Activated CD4-positive, alpha-beta T cell treated with anti-CD3 and anti-CD28 coated beads for 36 hours (primary cell): ENCODE measurements at places on chromosomes 7 and 10.

- no peak for DNase-seq
- peaks cover 12% of the 10 kb centered on the region for H3K36me3 ChIP-seq
- H3K27me3 ChIP-seq: no peaks in the 10 kb centered on the region
- H3K27ac ChIP-seq: peak overlapping the region; percentile 89
- H3K4me3 ChIP-seq: peak overlapping the region; percentile 91
Observed at GRCh38 chr10:73494877-73495225, 973 bp downstream of the PPP3CB start.

DNA sequence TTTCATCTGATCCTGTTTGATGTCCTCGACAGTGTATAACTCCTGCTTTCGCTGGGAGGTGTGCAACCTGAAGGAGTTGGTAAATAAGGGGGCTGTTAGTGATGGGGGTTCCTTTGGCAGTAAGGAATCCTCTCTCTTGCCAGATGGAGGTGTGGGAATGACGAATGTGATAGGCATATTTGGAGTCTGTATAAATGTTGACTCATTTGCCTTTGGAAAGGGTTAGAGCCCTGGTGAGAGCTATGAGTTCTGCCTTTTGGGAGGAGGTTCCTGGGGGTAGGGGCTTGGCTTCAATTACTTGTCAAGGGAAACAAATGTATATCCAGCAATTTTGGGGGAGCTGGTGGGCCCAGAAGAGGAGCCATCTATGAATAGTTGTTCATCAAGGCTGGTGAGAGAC is 11.4 kb upstream of the CHST3 start:
- H3K4me3 ChIP-seq: no peak overlapping the region
- peaks cover 4% of the 10 kb centered on the region for H3K4me1 ChIP-seq
- no peak overlapping the region for H3K27ac ChIP-seq
- DNase-seq: no peak

DNA sequence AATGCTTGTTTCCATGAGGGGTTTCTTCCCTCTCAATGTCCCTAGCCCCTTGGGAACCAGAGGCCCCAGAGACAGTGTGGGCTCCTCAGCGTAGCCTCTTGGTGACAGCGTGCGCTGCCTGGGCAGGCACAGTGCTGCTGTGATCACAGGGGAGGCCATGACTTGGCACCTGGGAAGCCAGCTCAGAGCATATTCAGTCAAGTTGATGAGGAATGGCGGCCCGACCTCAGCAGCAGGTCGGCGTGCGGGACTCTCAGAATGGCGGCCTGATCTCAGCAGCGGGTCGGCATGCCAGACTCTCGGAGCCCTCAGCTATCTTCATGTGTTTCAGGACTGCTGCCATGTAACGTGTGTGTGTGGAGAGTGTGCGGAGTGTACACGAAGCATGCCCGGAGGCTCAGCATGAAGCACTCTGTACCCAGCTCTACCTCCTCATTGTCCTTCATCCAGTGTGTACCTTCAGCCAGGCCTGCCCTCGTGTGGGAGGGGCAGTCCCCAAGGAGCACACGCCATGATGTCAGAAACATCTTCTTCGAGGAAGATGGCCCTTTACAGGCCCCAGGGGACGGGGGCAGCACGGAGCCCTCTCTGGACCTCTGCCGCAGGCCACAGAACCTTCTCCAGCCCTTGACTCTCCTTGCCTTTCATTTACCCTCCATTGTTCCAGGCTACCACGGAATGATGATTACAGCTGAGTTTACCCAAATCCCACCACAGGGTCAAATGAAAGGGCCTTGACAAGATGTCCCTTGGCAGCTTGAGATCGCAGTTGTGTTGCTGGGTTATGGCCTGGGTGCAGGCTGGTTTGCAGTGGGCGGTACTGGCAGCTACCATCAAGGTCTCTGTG is 130.4 kb downstream of the SMURF1 start:
- peaks cover 66% of the 10 kb centered on the region for H3K36me3 ChIP-seq
- DNase-seq: no peak
- no peak overlapping the region for H3K4me3 ChIP-seq
- H3K27me3 ChIP-seq: no peaks in the 10 kb centered on the region
- H3K27ac ChIP-seq: no peak overlapping the region
- peaks cover 7% of the 10 kb centered on the region for H3K4me1 ChIP-seq

GRCh38 chr7:51021906-51022570 is 239.3 kb upstream of the GRB10 start:
- no peak for DNase-seq
- no peaks in the 10 kb centered on the region for H3K4me1 ChIP-seq
- no peaks in the 10 kb centered on the region for H3K36me3 ChIP-seq
- H3K27ac ChIP-seq: no peak overlapping the region

DNA sequence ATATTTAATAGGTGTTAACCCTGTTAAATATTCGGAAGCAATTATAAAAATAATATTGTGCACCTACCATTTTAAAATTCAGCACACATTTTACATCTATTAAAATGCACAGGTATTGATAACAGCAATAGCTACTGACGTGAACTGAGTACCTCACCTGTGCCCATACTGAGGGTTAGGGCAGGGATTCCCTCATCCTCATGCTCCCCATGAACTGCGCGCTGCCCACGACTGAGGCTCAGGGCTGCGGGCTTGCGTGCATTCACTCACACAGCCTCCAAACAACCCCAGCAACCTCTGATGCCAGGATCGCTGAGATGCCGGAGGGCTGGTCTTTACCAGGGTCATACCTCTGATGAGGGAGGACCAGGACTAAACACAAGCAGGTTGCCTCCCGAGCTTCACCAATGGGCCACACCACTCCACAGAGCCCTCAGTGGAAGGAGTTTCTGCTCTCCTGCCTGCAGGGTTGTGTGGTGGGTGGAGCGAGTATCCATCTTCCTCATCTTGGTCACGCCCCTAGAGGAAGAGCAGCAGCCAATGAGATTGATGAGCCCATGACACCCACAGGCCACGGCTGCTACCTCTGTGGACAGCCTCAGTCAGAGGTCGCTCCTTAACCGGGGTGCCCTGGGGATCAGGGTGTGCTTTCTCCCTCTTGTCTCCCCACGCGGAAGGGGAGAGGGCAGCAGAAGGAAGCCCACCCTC is 478.3 kb downstream of the TNS3 start:
- H3K27ac ChIP-seq: no peak overlapping the region
- H3K27me3 ChIP-seq: no peaks in the 10 kb centered on the region
- H3K36me3 ChIP-seq: no peaks in the 10 kb centered on the region
- no peak for DNase-seq

- H3K27me3 ChIP-seq: peaks cover 3% of the 10 kb centered on the region
- DNase-seq: no peak
- H3K27ac ChIP-seq: no peak overlapping the region
- no peaks in the 10 kb centered on the region for H3K4me1 ChIP-seq
Observed at GRCh38 chr7:158401826-158402225, 185.8 kb downstream of the PTPRN2 start.

- no peak for DNase-seq
- no peaks in the 10 kb centered on the region for H3K36me3 ChIP-seq
- H3K27me3 ChIP-seq: no peaks in the 10 kb centered on the region
- no peak overlapping the region for H3K4me3 ChIP-seq
- no peaks in the 10 kb centered on the region for H3K4me1 ChIP-seq
- H3K27ac ChIP-seq: no peak overlapping the region
Observed at GRCh38 chr7:82501346-82501745, 57.8 kb upstream of the CACNA2D1 start.

GRCh38 chr7:141713890-141714289 is 5.7 kb downstream of the WEE2 start:
- H3K27ac ChIP-seq: no peak overlapping the region
- no peaks in the 10 kb centered on the region for H3K36me3 ChIP-seq
- H3K4me3 ChIP-seq: no peak overlapping the region
- DNase-seq: no peak
- H3K4me1 ChIP-seq: peaks cover 8% of the 10 kb centered on the region

GRCh38 chr10:47443145-47443544 is 40.8 kb downstream of the ANXA8 start:
- no peak for DNase-seq
- H3K36me3 ChIP-seq: peaks cover 4% of the 10 kb centered on the region
- H3K27me3 ChIP-seq: peaks cover 20% of the 10 kb centered on the region
- H3K4me1 ChIP-seq: peaks cover 5% of the 10 kb centered on the region

DNA sequence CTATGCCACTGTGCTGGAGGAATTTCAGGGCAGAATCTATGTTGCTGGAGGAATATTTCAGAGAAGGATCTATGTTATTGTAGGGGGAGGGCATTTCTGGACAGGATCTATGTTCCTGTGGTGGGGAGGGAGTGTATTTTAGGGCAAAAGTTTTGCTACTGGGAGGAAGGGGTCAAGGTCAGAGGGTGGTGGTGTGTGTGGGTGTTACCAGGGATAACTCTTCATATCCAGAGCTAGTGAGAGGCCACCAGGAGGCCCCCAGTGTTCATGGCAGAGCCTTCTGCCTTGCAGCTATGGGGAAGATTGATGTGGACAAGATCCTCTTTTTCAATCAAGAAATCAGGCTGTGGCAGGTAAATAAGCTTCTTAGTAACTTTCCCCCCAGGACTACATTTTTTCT is 2.0 kb upstream of the STRA8 start:
- peaks cover 4% of the 10 kb centered on the region for H3K4me1 ChIP-seq
- no peaks in the 10 kb centered on the region for H3K27me3 ChIP-seq
- H3K4me3 ChIP-seq: no peak overlapping the region
- no peak for DNase-seq
- H3K27ac ChIP-seq: no peak overlapping the region
- no peaks in the 10 kb centered on the region for H3K36me3 ChIP-seq

GRCh38 chr7:92754919-92755581 is 81.3 kb downstream of the CDK6 start:
- DNase-seq: no peak
- H3K4me1 ChIP-seq: peaks cover 50% of the 10 kb centered on the region
- H3K27me3 ChIP-seq: no peaks in the 10 kb centered on the region
- H3K36me3 ChIP-seq: peaks cover 65% of the 10 kb centered on the region
- H3K4me3 ChIP-seq: no peak overlapping the region

DNA sequence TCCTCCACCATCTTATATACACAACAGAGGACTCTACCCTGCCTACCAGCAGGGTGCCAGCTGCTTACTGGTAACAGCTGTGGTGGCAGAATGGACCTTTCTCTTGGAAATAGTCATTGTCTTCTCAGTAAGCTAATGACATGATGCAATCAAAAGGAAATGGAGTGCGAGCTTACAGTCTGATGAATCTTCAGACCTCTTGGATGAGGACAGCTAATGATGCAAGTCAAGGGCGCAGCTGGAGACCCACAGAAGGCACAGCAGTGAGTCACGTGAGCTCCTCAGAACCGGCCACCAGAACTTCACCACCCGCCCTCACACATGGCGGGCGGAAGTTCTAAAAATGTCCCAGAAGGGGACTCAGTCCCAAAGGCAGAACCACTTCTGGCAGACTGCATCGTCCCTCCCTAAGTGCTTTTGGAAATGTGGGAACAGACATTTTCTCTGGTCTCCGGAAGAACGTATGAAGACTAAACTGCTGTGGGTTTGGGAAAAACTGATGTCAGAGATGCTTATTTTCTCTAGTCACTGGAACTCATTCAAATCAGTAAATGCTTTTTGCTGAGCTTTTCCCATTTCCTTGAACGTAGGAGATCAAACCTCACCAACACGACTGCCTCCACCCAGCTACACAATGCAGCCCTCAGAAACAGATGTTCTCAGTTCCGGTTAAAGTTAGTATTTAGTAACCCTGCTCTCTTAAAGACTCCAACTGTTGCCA is 96.4 kb downstream of the FAS start:
- peak overlapping the region; percentile 11 for H3K4me3 ChIP-seq
- peak; percentile 53 for DNase-seq
- H3K27me3 ChIP-seq: peaks cover under 1% of the 10 kb centered on the region
- peak overlapping the region; percentile 78 for H3K27ac ChIP-seq
- H3K4me1 ChIP-seq: peaks cover 11% of the 10 kb centered on the region

DNA sequence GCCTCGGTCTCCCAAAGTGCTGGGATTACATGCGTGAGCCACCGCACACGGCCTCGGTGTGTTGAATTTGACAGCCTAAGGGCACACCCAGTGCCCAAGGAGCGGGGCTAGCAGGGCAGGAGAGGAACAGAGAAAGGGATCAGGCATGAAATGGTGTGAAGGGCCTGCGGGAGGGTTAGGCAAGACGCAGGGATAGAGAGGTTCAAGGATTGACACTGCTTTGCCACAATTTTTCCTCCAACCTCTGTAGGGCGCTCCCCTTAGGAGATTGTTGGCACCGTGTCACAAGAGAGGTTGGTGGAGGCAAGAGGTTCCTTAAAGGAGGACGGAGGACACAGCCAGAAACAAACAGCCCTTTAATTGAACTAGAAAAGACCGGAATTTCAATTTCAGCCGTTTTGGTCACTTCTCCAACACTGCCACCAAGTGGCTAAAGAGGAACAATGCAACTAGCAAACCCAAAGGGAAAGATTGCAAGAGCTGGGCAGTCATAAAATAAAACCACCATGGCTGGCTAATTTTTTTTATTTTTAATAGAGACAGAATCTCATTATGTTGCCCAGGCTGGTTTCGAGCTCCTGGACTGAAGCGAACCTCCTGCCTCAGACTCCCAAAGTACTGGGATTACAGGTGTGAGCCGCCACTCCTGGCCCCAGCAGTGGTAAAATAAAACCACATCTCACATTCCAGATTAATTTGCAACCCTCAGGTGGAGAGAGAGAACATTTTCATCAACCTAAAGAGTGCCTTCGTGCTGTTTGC is 6.9 kb upstream of the CREB3L2 start:
- H3K4me3 ChIP-seq: no peak overlapping the region
- no peak overlapping the region for H3K27ac ChIP-seq
- H3K4me1 ChIP-seq: peaks cover 3% of the 10 kb centered on the region
- DNase-seq: peak; percentile 29
- H3K27me3 ChIP-seq: peaks cover 2% of the 10 kb centered on the region
- H3K36me3 ChIP-seq: no peaks in the 10 kb centered on the region

- DNase-seq: peak; percentile 63
- H3K4me1 ChIP-seq: peaks cover 67% of the 10 kb centered on the region
- peak overlapping the region; percentile 95 for H3K4me3 ChIP-seq
- H3K27ac ChIP-seq: peak overlapping the region; percentile 97
Observed at GRCh38 chr7:131106681-131107336, 220.9 kb upstream of the MKLN1 start.

GRCh38 chr7:77887567-77887966 is 89.0 kb downstream of the PHTF2 start:
- H3K36me3 ChIP-seq: no peaks in the 10 kb centered on the region
- H3K4me1 ChIP-seq: peaks cover 15% of the 10 kb centered on the region
- no peaks in the 10 kb centered on the region for H3K27me3 ChIP-seq

GRCh38 chr7:36058020-36058592 is 94.9 kb upstream of the EEPD1 start:
- H3K36me3 ChIP-seq: no peaks in the 10 kb centered on the region
- no peak overlapping the region for H3K27ac ChIP-seq
- DNase-seq: no peak
- no peak overlapping the region for H3K4me3 ChIP-seq

DNA sequence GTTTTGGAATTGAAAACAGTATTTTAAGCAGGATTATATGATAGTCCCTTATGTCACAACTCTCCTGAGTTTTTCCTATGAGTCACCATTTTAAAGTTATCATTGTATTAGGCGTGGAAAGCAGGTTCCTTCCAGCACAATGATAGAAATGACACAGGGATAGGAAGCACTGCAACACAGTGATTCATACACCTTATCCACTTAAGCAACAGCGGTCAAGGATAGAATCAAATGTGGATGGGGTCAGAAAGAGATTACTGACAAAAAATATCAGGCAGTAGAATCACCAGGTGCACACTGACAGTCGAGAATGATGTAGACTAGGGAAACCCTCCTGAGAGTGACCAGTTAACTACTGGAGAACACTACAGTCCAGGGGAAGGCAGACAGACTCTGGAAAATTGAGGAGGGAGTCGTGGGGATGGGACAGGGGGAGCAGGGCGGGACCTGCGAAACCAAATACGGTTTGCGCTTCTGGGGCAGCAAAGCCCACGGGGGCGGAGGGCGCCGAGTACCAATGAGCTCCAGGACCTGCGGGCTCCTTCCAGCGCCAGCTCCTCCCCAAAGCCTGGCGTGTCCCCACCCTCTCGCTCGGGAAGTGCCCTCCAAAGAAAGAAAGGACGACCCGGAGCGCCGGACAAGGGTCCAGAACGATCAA is 479 bp downstream of the PNPLA8 start:
- peak overlapping the region; percentile 91 for H3K4me3 ChIP-seq
- H3K27me3 ChIP-seq: peaks cover 1% of the 10 kb centered on the region
- DNase-seq: no peak
- H3K4me1 ChIP-seq: peaks cover 41% of the 10 kb centered on the region
- peak overlapping the region; percentile 96 for H3K27ac ChIP-seq
- H3K36me3 ChIP-seq: peaks cover 7% of the 10 kb centered on the region
